ENCODE measurements at places on chromosomes 16 and 17.

DNA sequence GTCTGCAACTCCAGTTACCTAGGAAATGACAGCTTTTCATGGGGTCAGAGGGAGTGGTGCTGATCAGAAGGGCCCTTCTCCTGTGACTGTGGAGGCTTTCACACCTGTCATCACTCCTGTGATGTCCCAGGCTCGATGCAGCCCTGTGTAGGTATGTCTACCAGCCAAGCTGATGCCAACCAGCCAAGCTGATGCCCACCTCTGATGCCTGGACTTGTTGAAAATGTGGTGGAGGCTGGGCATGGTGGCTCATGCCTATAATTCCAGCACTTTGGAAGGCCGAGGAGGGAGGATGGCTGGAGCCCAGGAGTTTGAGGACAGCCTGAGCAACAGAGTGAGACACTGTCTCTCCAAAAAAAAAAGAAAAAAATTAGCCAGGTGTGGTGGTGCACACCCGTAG, 33.7 kb upstream of the RGS9 start:
- no peak for DNase-seq

DNA sequence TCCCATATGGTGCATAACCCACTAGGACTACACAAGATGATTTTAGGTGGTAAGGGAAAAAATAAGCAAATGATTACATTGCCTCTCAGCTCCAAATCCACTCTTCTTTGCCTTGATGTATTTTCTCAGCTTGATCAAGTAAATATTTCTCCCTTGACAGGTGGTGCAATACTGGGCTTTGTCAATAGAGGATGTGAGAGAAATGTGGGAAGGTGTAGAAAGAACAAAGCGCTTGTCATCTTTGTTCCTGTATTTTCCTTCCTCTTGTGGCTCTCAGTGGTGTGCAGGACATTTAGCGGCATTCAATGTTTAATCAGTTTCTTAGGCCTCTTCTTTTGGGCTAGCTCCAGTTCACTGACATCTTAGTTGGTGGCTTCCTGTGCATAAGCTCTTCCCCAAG, 1165.8 kb upstream of the GOT2 start:
- DNase-seq = no peak

DNA sequence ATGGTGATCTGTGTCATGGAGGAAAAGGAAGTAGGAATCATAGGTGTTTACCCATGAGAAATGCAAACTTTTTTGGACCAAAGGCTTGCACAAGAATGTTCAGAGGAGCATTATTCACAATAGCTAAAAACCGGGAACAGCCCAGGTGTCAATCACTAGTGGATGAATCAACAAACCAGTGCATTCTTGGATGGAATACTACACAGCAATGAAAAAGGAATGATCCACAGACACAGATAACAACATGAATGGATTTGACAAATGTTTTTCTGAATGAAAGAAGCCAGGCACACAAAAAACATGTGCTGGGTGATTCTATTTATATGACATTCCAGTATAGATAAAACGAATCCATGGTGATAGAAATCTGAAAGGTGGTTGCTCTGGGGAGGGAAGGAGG, 36.0 kb downstream of the WSCD1 start:
- no peak for DNase-seq

DNA sequence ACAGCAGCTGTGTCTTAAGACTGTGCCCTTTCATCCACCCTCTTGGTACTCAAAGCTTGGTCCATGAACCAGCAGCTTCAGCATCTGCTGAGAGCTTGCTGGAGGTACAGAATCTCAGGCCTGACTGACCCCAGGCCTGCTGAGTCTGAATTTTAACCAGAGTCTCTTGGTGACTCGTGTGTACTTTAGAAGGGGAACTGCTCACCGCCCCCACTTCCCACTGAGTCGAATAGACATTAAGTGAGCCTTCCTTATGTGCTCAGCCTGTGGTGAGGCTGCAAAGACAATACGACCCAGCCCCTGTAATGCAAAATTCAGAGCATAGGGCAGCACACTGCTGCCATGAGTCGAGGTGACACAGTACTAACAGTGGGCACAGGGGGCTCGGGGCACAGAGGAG, 662.8 kb downstream of the WWOX start:
- no peak for DNase-seq

DNA sequence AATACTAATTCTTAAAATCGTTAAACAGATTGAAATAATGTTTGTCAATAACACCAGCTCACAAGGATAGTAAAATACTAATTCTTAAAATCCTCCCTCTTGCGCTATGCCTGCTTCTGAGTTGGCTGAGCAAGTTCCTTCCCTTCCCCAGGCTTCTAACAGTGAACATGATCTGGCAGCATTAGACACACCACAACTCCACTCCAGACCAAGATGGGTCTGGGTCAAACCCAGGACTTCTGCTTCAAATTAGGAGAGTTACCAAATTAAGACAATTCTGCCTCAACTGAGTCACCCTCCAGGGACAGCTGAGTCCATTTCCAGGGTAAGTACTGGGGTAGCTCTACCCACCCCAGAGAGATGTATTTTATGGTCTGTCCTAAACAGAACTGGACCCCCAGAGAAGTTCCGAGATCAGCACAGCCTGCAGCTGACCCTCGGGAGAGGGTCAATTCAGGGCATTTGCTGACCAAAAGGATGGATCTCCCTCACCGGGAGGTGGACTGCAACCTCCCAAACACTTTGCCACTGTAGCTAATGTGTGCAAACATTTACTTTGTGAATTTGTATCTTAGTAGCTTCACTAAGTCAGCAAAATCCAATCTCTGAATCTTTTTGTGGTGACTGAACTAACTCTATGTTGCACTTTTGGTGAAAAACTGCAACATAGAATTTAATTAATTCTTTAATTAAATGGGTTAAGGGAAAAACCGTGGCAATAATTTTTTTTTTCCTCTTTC, 48.8 kb downstream of the ADCY9 start:
- no peak for DNase-seq

DNA sequence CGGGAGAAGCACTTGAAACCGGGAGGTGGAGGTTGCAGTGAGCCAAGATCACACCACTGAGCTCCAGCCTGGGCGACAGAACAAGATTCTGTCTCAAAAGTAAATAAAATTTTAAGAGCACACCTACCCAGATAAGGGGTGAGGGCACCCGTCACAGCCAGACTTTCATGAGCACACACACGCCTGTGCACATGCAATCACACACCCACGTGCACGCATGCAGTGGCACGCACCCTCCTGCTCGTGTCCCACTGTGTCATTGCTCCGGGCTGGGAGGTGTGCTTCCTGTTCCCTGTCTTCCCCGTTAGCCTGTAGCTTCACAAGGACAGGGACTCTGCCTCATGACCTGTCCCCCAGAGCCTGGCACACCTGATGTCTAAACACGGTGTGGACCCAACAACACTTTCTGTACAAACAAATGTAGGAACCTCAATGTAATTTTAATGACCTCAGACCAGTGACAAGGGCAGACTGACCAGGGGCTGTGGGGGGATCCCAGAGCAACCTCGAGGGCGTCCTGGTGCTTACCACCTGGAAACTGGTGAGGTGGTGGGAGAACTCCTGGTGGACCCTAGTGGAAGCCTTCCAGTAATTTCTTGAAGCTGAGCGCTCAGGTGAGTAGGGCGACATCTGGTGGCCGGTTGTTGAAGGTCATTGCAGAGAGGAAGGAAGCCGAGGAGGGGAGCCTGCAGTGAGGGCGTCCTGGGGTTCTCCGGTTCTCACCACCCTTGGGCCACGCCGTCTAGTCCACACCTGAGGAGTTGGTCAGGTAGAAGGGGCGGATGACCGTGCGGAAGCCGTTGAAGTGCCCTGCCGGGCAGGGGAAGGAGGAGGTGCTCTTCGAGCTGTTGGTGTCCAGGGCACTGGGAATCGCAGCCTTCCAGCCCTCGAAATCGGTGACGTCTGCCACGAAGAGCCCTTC, 8.6 kb downstream of the LGALS3BP start:
- DNase-seq = peak; percentile 84

DNA sequence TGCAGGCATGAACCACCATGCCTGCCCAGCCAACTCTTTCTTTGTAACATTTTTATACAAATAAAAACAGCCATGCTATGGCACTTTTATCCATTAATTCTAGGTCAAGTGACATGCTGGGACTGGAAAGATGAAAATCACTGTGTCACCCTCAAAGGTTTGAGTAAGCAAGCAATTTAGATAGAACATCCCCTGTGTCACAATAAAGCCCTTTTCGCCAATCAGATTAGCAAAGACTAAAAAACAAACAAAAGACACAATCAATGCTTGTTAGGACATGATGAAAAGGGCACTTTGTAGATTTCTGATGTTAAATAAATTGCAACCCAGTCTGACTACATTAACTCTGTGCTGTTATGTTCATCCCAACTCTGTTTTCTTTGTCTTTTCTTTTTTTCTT, 26.4 kb downstream of the CHP2 start:
- no peak for DNase-seq

DNA sequence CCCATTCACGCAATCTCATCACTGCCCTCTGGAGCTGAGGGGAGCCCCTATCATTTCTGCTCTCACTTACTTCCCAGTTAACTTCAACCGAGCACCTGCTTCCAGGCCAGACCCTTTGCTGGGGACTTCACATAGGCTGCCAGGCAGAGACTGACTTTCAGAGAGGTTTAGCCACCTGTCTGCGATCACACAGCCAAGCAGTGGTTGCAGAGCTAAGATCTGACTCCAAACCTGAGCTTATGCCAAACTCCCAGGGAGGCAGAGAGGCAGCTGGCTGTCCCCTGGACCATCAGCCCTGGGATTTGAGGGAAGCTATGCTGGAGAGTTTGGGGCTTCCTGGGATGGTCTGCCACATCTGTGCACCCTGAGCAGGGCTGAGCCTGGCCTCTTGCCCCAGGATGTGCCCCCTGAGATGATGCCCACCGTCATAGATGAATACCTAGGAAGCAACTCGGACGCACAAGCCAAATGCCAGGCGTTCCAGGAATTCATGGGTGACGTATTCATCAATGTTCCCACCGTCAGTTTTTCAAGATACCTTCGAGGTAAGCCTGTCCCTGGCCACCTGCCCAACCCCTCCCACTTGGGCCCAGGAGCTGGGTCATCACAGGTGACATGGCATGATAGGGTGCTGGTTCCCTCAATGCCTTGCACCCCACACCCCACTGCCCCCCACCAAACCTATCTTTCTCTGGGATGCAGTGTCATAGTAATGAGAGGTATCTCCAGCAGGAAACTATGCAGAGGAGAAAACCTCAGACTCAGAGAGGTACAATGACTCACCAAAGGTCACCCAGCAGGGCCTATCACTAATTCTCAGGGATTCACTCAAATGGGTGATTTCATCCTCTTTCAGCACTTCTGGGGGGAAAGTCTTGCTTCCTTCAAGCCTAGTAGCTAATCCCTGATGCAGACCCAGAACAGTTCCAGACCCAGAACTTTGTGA, 10.0 kb downstream of the CES3 start:
- DNase-seq = no peak
